Central memory CD4-positive, alpha-beta T cell (primary cell): ENCODE measurements at places on chromosomes 7 and 10.

- no peak for DNase-seq
Measured at GRCh38 chr7:25716421-25716820, 435.6 kb upstream of the NFE2L3 start.

GRCh38 chr10:76329891-76330575, 898.6 kb downstream of the LRMDA start:
- DNase-seq = no peak

- no peak for DNase-seq
Measured at GRCh38 chr7:157043745-157044144, 33.3 kb upstream of the MNX1 start.

DNA sequence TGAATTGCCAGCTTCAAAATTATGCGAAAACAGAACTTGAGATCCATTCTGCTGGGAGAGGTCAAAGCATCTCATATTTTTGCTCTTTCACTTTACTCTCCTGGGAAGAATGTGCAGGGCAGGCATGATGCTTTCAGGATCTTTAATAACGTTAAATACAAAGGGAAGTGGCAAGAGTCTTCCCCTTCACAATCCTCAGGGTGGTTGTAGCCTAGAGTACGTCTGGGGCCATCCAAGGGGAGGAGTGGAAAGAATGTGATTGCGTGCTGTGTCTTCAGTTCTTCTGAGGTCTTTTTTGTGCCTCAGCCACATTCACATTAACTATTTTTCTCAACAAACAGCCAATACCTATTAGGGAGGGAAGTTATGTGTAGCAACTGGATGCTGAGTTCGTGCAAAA, 207.3 kb downstream of the HGF start:
- no peak for DNase-seq

DNA sequence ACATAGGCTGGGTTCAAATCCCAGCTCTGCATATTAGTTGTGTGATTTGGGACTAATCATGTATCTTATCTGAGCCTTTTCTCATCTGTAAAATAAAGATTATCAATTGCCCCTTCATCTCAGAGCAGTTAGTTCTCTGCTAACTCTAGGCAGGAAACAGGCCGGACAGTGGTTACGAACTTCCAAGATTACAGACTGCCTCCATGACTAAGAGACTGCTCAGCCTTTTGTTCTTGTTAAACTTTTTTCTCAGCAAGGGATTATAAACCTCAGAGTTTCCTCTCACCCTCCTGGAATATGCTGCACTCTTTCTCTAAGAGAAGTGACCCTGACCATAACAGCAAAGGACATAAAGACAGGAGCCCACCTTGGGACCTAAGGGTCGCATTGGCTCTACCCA, 52.5 kb upstream of the NFKB2 start:
- no peak for DNase-seq

DNA sequence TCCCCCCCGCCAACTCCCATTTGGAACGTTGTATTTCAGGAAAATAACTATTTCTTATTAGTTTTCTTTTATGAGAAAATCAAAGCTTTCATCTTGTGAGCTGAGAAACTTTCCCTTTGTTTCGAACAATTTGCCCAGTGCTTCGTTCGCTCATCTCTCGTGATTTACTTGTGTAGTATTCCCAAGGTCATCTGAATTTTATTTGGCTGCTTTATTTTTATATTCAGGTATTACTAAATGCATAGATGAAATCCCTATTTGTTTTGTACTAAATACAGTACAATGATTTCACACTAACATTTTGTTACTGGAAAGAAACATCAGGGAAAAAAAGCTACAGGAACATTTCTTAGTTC, 12.0 kb upstream of the EBLN1 start:
- no peak for DNase-seq

DNA sequence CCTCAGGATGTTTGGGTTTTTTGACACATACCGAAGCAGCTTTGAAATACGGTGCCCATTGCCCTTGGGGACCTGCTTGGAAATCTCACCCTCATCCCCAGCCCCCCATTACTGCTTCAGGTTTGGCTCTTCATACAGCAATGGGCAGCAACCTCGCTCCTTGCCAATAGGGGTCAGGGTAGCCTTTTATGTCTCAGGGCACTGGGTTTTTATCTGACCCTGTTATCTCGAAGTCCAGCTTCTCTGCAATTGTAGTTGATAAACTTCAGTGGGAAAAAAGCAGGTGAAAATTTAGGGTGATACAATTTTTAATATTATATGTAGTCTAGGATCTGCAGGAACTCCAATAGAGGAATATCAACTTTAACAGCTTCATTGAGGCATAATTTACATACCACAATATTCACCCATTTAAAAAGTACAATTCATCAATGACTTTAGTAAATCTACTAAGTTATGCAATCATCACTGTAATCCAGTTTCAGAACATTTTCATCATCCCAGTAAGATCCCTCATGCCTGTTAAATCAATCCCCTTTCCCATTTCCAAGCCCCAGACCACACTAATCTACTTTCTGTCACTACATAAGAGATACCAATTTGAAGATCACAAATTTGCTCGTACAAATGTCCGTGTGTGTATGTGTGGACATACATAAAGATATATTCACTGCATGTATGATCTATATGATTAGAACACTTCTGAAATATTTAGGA, 386.2 kb downstream of the KCNMA1 start:
- no peak for DNase-seq

DNA sequence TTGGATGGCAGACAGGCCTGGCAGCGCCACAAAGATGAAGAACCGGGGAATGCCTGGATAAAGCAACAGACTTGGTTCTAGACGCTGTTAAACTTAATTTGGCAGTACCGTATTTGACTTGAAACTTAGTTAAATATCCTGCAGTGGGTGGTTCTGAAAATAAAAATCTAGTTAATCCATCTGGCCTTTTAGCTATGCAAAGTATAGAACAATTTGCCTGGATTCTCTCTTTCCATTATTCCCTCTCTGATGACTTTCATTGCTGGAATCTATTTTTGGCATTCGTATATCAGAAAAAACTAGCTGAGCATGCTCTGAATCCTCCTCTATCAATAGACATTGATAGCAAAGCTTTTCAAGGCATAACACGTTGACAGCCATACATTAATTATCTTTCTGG, 203.6 kb downstream of the MACC1 start:
- no peak for DNase-seq
